ENCODE measurements at places on chromosomes 7 and 10.

GRCh38 chr7:52995676-52996075 is 39.8 kb upstream of the POM121L12 start:
- DNase-seq = no peak

DNA sequence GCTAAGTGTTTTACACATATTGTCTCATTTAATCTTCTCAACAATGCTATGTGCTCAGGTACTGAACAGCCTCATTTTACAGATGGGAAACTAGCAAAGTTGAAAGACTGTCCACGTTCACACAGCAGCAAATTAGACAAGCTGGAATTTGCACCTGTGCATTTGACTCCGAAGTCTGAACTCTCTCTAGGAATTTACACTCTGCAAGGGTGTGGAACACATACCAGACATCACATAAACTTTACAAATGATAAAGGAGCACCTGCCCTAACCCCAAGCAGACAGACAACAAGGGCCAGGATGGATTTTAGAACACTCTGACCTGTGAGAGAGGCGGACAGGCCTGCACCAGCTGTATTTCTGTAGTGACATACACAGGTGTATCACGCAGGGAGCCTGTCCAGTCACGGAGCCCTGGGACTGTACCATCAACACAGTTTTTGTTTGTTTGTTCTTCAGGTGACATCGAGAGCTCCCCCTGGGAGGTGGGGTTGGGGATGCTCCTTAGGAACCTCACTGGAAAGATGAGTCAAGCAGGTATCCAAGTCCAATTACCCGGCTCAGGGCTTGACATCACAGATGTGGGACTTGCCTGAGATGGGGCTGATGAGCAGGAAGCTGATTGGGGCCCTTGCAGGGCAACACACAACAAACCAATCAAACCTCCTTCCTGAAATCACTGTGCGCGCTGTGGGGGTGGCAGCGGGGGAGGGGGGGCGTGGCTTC is 31.0 kb downstream of the MKI67 start:
- DNase-seq = no peak

GRCh38 chr7:135976312-135977006 is 700 bp downstream of the MTPN start:
- no peak for DNase-seq

- peak; percentile 39 for DNase-seq
These were observed 3.5 kb downstream of the MKRN1 start for GRCh38 chr7:140475747-140476333.

GRCh38 chr10:95176101-95176500 is 17.9 kb upstream of the ACSM6 start:
- DNase-seq = no peak

GRCh38 chr7:135316648-135317313 is 83.1 kb downstream of the STRA8 start:
- DNase-seq = no peak

- DNase-seq = no peak
These were observed 967 bp downstream of the ADARB2 start for GRCh38 chr10:1736144-1736971.

Measured in EL (cell line).